ENCODE measurements at places on chromosomes 1 and 21.
A peak's percentile ranks its signal among the peaks of the same experiment; 100 is the strongest.

DNA sequence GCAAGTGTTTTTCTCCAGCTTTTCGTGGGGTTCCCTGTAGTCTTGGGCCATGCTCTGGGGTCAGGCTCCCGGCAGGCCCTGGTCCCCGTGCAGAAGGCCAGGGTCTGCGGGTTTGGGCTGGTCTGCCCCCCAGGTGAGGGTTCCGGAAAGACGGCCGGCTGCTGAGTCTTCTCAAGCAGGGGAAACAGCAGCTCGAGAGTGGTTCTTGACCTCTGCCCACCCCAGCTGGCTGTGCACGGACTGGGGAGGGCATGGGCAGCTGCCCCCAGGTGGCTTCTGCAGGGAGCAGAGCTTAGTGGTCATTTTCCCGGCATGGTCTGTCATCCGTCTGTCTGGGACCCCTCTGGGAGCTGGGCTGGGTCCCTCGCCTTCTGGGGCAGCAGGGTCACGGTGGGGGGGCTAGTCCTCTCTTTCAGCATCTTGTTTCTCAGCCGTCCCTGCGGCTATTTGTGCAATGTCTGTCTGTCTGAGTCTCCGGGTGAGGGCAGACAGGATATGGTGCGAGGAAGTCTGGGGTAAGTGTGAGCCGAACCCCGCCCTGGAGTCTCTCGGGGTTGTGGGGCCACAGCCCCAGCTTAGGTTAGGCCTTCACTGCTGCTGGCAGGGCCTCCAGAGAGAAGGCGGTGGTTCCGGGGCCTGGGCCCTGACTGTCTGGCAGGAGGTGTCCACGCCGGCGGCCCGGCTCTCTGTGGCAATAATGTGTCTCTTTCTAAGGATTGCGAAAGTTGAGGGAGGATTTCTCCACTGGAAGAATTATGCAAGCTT is 6.1 kb downstream of the SKI start:
- peak; percentile 86 for DNase-seq
- H3K36me3 ChIP-seq = peaks cover 47% of the 10 kb centered on the region
- H3K27ac ChIP-seq = peak overlapping the region; percentile 90
- peak overlapping the region; percentile 98 for H3K4me3 ChIP-seq
- no peaks in the 10 kb centered on the region for H3K27me3 ChIP-seq

GRCh38 chr1:155005076-155006011 is 2.7 kb downstream of the ZBTB7B start:
- H3K27ac ChIP-seq = peak overlapping the region; percentile 90
- H3K4me3 ChIP-seq = peak overlapping the region; percentile 50
- H3K4me1 ChIP-seq = peaks cover 51% of the 10 kb centered on the region
- H3K36me3 ChIP-seq = peaks cover 38% of the 10 kb centered on the region
- peak; percentile 39 for DNase-seq
- no peaks in the 10 kb centered on the region for H3K27me3 ChIP-seq

GRCh38 chr1:53896635-53897229 is 2.7 kb downstream of the DIO1 start:
- peaks cover 4% of the 10 kb centered on the region for H3K36me3 ChIP-seq
- no peak for DNase-seq
- H3K4me3 ChIP-seq = no peak overlapping the region
- peaks cover 10% of the 10 kb centered on the region for H3K27me3 ChIP-seq
- H3K4me1 ChIP-seq = peaks cover 9% of the 10 kb centered on the region

DNA sequence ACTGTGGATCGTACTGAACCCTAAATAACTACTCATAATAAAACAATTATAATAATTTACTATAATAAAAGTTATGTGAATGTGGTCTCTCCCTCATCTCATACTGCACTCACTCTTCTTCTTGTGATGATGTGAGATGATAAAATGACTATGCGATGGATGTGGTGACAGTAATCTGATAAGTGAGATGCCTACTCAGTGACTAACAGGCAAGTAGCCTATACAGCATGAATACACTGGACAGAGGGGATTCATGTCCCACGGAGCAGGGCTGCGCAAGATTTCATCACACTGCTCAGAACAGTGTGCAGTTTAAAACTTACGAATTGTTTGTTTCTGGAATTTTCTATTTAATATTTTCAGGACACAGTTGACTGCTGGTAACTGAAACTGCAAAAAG is 304.0 kb downstream of the DUSP10 start:
- no peaks in the 10 kb centered on the region for H3K36me3 ChIP-seq
- no peak overlapping the region for H3K27ac ChIP-seq
- H3K4me3 ChIP-seq = no peak overlapping the region
- DNase-seq = no peak
- no peaks in the 10 kb centered on the region for H3K27me3 ChIP-seq

DNA sequence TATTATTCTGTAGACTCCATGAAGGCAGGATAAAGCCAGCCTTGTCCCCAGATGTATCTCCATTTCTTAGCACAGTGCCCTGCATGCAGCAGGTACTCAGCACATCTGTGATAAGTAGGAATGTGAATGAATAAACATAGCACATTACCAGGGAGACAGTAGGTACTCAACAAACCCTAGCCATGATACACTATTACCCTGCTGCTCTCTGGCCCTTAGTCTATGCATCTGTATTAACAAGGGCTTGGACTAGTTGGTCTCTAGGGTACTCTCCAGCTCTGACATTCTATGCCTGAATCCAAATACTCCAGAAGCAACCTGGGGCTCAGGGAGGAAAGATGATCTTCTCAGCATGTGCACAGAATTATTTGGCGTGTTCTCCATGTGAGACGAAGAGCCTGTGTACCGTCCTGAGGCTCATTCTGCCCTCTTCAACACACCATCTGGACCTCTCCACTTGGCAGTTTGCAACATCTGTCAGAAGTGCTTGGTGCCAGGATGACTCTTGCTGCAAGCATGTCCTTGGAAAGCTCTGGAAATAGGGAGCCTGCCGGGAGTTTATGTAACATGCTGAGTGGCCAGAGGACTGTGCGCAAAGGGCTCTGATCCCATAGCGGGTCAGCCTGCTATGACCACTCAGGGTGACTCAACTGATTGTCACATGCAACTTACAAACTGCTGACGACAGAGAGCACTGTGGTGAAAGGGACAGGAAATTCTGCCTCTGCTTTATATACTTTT is 228.2 kb upstream of the USP24 start:
- H3K27ac ChIP-seq = no peak overlapping the region
- H3K27me3 ChIP-seq = peaks cover 15% of the 10 kb centered on the region
- no peak for DNase-seq
- no peaks in the 10 kb centered on the region for H3K36me3 ChIP-seq

Data from activated CD4-positive, alpha-beta memory T cell treated with anti-CD3 and anti-CD28 coated beads, Interleukin-2, amount 10 ng/mL, durations not matched to agents 7 days and 5 days (primary cell).